ENCODE measurements at places on chromosomes 6 and 20.

DNA sequence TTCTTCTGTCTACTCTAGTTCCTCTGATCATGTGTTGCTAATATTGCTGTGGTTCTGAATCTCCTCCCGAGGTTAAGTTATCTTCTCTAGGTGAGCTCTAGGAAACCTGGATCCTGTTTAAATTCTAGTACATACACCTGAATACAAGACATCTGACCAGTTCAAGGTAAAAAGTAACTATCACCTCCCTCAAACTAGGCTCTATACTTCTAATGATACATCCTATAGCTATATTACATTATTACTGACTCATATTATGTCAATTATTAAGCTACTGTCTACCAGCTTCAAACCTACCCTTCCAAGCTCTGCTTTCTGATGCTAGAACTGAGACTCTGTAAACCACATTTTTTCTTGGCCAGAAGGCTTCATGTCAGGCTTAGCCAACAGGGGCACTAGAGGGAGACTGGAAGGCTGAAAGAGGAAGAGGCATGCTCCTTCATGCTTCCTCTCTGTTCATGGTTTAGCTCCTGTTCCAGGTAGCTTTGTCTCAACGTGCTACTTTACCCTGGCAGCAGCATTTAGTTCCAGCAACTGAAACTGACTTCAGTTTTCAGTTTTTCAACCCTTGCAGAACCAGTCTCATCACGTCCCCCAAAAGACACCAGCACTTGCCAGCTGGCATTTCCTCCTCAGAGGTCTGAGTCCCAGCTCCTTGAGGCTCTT is 148.4 kb upstream of the TOP1 start:
- no peak for DNase-seq

- DNase-seq, result no peak
Measured at GRCh38 chr6:167711768-167712730, 114.7 kb upstream of the AFDN start.

GRCh38 chr6:63517221-63517620 is 55.1 kb upstream of the LOC128125822 start:
- no peak for DNase-seq

GRCh38 chr6:168221497-168222079 is 98.0 kb downstream of the DACT2 start:
- no peak for DNase-seq

- peak; percentile 51 for DNase-seq
Measured at GRCh38 chr6:44655412-44656342, 268.2 kb downstream of the CDC5L start.

GRCh38 chr6:29974901-29975560 is 32.7 kb downstream of the HLA-A start:
- DNase-seq, result no peak

DNA sequence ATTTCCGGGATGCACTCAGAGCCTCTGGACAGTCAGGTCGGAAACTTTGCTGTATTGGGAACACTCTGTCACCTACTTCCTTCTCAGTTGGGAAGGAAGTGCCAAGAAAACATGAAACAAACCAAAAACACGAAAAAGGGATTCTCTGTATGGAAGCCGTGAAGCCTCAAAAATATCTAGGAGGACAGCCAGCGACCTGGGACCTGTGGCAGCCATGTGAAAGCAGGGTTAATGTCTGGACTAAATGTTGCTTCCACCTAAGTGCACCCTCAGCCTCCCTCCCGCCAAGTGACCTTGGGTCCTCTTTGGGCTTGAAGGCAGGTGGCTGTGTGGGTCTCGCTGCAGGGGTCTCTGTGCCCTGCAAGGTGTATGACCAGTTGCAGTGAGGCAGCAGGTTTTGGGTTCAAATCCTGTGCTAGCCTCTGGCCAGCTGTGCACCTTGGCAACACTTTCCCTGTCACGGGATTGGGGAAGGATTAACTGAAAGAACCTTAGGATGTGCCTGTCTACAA is 851 bp downstream of the MAVS start:
- DNase-seq, result peak; percentile 58

GRCh38 chr6:39260456-39260855 is 31.2 kb upstream of the KCNK5 start:
- DNase-seq, result no peak

- no peak for DNase-seq
Measured at GRCh38 chr6:11744753-11745152, 33.9 kb downstream of the ADTRP start.

DNA sequence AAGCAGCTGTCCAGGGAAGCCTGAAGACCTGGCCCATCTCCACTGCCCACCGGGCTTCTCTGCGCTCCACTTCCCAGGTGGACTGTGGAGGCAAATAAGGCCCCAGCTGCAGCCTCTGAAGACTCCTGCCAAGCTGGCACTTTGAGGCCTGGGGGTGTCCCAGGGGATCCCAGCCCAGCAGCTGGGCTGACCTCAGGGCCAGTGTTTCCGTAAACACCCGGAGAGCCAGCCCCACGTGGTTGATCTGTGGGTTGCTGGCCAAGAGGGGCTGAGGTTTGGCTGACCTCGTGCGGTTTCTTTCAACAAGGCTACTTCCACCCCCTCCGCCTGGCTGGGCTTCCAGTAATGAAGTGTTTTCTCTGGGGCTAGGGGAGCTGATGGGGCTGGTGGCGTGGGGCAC is 12.4 kb upstream of the CCN5 start:
- DNase-seq, result no peak

- DNase-seq, result no peak
Measured at GRCh38 chr6:145012039-145012662, 723.2 kb downstream of the EPM2A start.

DNA sequence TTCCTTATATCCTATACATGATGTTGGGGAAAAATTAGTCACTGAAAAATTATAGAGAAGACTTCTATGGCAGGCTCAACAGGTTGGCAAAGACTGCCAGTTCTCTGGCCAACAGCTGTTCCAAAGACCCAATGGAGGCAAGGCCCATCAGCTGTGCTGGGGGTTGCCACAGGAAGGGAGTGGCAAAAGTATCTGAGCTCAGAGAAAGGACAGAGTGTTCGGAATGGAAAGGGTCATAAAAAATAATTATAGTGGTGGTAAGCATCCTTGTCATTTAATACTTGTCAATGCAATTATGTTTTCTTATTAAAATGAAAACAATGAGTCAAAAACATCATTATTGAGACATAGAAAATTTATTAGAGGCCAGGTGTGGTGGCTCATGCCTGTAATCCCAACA is 36.1 kb downstream of the FASTKD5 start:
- DNase-seq, result no peak

- no peak for DNase-seq
Measured at GRCh38 chr20:10649797-10650160, 24.0 kb downstream of the JAG1 start.

DNA sequence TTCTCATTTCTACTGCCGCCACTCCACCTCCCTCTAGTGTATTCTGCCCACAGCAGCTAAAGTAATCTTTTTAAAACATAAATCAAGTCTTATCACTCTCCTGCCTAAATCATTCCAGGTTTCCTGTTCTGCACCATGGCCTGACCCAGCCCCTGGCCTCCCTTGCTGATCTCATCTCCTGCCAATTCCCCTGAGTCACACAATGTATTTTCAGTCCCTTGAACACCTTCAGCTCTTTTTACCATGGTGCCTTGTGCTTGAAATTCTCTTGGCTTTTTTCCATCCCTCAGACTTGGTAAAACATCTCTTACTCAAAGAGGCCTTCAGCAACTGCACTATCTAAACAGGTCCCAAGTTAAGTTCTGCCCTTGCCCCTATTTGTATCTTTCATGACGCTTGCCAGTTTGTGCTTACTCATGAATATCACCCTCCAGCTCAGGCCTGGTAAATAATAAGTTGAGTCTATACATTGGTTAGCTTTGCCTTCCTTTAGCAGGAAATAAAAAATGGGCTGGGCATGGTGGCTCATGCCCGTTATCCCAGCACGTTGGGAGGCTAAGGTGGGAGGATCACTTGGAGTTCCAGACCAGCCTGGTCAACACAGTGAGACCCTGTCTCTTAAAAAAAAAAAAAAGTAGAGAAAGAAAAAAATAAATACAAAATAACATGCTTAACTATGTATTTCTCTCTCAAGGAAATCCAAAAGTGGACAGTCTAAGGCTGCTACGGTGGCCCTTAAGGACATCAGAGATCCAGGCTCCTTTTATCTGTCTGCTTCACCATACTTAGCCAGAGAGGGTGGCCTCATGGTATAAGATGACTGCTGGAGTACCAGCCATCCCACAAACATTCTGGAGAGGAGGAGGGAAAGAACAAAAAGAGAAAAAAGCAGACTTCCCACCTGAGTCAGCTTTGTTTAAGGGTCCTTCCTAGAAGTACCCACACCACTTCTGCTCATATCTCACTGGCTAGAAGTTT is 62.2 kb downstream of the ARFGEF2 start:
- peak; percentile 67 for DNase-seq

- no peak for DNase-seq
Measured at GRCh38 chr20:40808936-40809335, 119.9 kb upstream of the MAFB start.

DNA sequence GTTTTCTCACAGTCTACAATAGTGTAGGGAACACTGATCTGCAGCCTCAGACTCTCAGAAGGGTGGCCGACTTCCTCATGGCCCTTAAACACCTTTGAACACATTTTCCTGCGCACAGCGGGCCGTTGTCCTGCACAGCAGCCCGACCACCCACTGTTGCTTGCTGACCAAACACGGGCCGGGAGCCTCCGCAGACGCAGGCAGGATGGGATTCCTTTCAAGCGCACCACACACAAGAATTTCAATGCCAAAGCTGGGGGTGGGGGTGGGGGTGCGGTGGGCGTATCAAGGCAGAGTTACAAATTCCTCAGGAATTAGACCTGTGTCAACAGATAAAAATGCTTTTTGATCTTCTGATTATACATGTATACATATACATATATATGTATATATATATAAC is 74.5 kb downstream of the HUS1B start:
- no peak for DNase-seq

- no peak for DNase-seq
Measured at GRCh38 chr6:130826442-130827246, 562 bp upstream of the SMLR1 start.

- peak; percentile 33 for DNase-seq
Measured at GRCh38 chr6:107458672-107459282, 587 bp downstream of the PDSS2 start.

DNA sequence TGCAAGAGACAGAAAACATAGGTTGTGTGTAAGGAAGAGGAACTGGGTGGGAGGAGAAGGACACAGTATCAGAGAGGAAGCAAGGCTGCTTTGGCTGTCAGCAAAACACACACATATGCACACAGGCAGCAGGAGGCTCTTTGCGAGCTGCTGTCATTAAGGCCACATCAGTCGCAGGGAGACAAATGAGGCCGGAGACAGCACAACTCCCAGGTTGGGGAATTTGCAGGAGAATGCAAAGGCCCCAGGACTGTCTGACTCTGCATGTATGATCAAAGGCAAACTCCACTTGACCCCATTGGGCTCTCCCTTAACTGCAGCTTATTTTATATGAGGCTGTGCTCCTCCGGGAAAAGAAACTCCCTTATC is 35.3 kb downstream of the METTL24 start:
- no peak for DNase-seq

DNA sequence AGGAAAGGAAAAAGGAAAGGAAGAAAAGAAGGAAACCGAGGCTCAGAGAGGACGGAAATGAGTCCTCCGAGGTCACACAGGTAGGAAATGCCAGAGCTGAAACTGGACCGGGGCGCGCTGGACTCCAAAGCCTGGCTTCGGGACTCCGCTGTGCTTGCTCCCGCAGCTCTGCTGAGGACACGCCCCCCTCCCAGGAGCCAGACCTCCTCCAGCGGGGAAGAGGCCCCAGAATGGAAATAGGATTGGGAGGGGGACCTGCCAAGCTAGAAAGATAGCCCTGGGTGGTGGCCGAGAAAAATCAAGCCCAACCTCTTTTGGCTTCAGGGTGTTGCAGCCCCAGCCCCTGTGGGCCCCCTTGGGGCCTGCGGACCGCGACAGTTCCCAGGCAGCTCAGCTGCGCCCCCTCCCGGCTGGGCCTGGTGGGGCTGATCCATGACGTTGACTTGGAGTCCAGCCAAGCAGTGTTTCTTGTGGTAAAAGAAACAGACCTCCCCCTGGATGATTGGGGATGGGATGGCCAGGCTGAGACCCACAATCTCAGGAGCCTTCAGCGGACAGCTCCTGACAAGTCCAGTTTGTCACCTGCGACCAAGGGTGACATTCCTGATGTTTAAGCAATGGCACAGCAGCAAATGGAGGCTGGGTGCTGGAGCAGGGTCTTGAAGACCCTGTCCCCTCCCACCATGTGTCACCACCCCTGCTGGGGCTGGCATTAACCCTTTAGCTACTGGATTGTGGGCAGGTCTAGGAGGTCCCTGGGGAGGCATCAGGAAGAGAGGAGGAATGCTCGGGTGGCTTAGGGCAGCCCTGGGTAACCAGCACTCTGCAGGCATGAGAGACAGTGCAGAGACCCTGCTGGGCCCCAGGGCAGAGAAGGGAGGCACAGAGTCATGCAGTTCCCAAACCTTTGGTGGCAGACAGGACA is 55.4 kb downstream of the RIPOR3 start:
- no peak for DNase-seq

DNA sequence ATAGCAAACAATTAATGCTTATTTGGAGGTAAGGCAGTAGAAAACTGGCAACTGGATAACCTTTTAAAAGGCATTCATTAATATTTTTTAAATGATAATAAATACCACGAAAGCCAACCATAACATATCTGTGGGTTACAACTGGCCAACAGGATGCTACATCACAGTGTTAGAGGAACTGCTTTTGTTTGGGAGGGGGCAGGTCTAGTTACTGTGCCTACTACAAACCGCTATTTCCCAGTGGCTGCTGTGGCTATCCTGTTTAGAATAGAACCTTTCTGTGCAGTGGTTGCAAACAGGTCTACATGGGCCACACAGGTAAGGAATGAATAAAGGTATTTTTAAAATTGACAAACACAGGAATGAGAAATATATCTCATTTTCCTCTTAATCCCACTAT is 976 bp downstream of the PIGT start:
- DNase-seq, result no peak

DNA sequence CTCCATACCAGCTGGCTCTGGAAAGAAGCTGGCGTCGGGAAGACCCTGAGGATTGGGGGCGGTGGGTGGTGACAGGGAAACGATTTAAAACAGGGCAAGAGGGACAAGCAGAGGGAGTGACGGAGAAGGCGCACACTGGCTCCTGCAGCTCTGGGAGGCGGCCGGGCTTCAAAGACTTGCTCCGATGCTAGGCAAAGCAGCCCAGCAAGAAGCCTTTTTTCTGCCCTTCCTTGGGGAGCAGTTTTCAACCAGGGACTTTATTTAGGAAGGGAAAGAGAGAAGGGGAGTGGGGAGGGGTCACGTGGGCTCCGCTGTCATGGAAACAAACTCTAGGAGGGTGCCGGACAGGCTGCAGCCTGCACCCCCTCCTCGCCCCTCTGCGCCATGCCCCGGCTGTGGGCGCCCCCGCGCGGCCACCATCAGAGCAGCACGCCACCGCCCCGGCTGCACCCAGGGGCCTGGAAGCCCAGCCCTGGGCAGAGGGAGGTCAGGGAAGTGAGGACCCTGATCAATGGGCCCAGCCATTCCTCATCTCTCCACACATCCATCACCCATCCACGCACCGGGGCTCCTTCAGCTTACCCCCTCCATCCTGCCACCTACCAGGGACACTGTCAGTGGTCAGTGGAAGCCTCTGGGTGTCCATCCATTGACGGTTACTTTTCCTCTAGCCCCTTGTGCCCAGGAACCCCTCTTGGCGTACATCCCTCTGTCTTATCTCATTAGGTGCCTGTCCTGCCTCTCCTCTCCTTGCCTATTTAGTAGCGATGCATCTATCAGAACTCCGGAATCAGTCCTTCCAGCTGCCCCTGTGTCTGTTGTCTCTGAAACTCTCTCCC is 66.6 kb upstream of the CCDC167 start:
- no peak for DNase-seq

- DNase-seq, result no peak
Measured at GRCh38 chr6:159440349-159440748, 252.7 kb downstream of the SOD2 start.
